ENCODE measurements at places on chromosomes 5 and 9.

GRCh38 chr5:147176422-147176821, 58.4 kb upstream of the STK32A start:
- DNase-seq = no peak

DNA sequence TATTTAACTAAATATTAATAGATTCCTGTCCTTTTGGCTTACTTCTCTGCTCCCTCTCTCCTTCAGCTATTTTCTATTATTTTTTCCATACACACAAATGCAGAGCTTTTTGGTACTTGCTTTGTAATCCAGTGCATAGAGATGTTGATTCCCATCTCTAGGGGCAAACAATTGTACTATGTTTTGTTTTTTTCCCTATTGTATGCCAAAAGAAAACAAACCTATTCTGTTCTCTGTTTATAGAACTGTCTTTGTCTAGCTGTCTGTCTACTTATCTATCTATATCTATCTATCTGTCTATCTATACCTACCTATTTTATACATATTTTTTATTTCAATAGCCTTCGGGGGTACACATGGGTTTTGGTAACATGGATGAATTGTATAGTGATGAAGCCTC, 121.6 kb upstream of the LIFR start:
- no peak for DNase-seq

GRCh38 chr9:117795271-117795670, 91.1 kb downstream of the TLR4 start:
- no peak for DNase-seq

GRCh38 chr5:16869821-16870796, 66.0 kb downstream of the MYO10 start:
- DNase-seq = no peak

DNA sequence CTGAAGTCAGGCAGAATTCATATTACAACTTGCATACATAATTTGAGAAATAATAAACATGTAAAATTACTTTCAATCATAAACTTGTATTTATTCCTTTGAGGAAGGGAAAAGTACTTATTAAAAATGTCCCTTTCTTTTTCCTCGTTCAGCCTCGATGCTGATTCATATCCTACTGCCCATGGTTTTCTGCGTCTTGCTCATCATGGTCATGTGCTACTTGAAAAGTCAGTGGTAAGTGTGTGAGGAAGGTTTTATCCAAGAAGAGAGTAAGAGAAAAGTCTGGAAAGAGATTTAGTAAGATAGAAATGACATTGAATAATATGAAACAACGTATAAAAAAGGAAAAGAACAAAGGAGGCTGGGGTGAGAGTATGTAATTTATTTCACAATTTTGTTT, 85.9 kb downstream of the OSMR start:
- no peak for DNase-seq

DNA sequence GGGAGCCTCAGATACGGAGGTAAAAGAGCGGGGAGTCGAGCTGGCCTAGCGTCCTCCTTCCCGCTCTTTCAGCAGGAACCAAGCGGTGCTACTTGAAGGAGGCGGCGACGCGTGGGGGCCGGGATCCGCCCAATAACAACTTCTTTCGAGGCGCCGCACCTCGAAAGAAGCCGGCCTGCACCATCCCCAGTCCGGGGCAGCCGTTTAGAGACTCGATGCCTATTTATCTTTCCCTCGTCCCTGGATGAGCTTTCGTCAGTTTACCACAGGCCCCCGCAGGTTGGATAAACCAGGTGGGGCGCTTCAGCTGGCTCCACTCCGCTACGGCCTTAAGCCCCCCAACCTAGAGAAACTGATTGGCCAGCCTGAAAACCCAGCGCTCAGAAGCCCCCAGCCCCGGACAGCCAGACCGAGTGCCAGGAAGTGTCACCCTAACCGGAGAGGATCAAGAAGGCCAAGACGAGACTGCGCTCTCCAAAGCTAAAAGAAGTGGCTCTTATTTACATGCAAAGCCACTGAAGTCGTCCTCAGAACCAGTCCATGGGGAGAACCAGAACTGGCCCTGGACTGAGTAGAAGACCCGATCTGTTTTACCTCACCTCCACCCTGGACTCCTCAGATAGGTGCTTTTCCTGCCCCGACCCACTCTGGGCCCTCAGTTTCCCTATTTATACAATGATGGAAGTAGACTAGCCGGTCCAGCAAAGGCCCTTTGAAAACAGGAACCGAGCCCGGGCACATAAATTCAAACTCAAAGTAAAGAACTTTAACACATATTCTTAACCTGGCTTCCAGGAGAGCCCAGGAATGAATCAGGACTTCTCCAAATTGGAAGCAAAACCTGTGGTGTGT, 1.4 kb downstream of the HAND1 start:
- DNase-seq = no peak

- no peak for DNase-seq
Observed at GRCh38 chr9:34179213-34180136, 632 bp downstream of the UBAP1 start.

DNA sequence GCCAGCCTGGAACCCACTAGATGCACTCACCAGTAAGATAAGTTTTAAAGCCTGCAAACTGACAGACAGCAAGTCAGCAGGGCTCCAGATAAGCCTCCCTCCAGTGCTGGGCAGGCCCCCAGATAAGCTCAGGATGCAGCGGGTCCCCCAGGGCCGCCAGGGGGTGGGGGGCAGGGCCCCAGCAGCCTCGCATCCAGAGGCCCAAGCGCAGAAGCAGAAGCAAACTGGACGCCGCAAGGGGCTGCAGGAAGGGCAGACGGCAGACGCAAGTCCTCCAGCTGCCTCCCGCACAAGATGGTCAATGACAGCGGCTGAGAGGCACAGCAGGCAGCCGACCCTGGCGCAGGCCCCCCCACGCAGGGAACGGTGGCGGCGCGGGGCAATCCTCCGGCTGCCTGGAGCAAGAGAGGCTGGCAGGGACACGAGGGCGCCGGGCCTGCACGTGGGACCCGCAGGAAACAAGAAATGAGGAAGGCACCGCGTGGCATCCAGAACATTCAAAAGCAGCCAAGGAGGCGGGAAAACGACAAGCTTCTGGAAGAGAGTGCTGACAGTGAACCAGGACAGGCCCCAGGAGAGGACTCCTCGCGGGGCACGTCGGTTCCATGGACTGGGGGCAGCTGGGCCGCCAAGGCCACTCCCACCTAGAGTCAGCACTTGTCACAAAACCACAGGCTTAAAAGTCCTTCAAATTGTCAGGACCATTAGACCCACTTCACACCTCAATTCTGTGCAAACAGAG, 49.8 kb downstream of the ROR2 start:
- no peak for DNase-seq

DNA sequence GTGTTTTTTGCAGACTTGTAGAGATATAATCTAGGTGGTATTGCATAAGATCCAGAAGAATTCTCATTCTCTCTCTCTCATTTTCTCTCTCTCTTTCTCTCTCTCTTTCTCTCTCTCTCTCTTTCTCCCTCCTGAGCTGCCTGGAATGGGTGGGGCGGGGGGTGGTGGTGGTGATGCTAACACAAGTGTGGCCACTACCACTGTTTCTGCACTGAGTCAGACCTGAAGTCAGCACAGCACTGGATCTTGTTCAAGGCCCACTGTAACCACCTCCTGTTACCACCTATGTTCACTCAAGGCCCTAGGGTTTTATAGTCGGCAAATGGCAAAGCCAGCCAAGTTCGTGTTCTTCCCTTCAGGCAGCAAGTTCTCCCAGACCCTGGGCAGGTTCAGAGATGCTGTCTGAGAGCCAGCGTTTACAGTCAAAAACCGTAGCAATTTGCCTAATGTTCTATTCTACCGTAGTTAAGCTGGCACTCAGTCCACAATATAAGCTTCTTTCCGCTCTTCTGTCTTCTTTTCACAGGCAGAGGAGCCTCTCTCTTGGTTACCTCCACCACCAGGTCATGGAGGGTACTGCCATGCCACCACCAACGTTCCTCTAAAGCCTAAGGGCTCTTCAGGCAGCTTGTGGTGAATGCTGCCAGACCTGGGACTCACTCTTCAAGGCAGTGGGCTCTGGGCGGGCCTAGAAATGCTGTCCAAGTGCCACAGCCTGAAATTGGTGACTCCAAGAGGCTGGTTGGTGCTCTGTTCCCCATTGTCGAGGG, 235.7 kb upstream of the PRR16 start:
- no peak for DNase-seq

- no peak for DNase-seq
Observed at GRCh38 chr5:176646707-176647029, 616 bp upstream of the TSPAN17 start.

GRCh38 chr5:142313682-142314081, 11.1 kb downstream of the SPRY4 start:
- DNase-seq = no peak

DNA sequence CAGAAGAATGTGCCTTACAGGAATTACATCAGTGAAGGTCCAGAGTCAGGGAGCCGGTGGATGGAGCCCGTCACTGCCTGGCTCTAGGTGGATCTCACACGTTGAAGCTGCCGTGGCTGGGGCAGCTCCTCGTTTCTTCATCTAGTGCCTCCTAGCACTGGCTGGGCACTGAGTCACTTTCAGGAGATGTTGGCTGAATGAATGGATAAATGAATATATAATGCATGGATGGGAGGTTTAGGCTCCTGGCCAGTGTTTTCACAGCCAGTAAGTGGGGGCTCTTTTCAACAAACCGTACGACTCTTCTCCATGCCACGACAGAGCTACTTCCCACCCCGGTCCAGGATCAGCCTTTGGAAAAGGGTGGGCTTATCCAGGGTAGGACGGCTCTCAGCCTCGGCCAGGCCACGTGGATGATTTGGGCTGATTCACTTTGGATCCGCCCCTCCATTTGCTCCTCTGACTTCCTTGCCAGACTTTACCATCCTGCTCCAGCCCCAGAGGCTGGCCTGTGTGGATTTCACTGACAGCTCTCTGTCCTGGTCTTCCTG, 1.3 kb upstream of the SH3PXD2B start:
- no peak for DNase-seq

Measured in activated CD4-positive, alpha-beta T cell treated with anti-CD3 and anti-CD28 coated beads, Interleukin-2, amount 50 U/mL, for 24 hours (primary cell).